ENCODE measurements at places on chromosomes 1 and 21.

- peak; percentile 82 for DNase-seq
Measured at GRCh38 chr1:207823880-207824566, 72.2 kb downstream of the CD46 start.

DNA sequence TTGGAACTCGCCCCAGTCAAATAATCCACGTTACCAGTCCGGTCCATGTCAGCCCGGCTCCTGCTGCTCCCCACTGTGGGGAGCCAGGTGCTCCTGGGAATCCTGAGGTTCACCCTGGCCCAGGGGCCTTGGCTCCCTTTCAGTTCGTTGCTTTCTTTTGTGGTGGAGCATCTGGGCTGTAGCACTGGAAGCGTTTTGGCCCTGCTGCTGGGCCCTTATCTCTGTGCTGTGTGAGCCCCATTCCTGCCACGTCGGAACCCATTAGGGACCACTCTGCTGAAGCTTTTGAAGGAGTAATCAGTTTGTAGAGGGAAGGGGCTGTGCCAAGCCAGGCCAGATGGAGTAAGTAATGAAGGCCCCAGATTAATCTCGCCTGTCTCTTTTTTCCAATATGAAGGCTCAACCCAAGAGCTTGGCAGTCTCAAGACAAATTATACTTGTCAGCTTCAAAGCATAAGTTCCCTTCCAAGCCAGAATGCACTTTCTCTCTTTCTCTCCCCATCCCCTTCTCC, 82.3 kb downstream of the PGM1 start:
- no peak for DNase-seq

GRCh38 chr1:31568895-31569595, 7.3 kb upstream of the TINAGL1 start:
- no peak for DNase-seq

DNA sequence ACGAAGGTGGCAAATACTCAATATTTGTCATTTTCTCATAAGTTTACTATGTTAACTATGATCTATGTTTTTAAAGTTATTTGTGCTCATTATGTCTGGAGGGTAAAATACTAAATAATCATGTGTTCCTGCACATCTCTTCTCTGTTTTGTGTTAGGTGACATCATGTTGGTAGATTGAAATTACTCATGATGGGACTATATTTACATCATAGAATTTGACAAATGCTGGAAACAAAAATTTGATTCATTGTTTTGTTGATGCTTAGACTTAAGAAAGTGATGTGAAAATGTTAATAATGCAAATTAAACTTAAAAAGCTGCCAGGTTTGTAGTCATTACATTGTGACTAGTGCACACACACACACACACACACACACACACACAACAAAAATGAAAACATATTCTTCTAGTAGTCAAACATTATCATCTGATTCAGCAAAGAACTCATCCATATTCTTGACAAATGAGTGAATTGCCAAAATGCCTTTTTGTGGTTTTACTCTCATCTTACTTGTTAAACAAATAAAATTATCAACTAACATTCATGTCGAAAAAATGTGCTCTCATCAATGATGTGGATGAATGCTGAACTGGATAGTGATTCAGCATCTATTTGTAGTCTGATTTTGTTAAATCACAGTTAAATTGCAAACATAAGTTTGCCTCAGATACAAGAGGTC, 870.7 kb downstream of the BRINP3 start:
- DNase-seq = no peak

DNA sequence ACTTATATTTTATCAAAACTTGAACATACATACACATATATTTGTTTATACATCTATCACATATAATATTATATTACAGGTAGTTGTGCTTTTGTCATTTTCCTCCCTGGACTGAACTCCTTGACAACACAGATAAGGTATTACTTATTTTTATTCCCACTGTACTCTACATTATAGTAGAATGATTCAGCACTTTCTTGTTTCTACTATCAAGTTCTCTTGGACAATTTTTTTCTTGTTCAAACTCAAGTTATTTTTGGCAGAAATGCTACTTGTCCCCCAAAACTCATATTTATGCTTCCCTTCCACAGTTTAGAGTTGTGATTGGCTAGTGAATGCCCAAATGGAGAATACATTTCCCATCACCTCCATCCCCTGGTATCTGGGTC, 10.8 kb upstream of the PTPRC start:
- no peak for DNase-seq

DNA sequence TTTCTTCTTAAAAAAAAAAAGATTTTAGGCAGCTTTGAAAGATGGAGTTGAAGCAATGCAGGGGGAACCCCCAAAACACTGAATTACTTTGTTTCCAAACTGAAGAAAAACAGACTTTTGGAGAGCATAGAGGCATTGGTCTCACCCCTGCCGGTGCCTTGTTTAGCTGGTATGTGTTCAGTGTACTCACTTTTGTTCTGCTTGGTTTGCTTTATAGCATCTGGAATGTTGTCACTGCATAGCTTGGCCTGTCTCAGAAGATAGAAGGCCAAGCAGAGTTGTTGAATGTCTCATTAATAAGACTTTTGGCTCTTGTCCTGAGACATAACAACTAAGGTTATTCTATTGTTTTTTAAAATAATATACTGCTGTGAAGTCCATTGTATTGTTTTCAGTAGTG, 6.9 kb downstream of the THRAP3 start:
- DNase-seq = no peak

DNA sequence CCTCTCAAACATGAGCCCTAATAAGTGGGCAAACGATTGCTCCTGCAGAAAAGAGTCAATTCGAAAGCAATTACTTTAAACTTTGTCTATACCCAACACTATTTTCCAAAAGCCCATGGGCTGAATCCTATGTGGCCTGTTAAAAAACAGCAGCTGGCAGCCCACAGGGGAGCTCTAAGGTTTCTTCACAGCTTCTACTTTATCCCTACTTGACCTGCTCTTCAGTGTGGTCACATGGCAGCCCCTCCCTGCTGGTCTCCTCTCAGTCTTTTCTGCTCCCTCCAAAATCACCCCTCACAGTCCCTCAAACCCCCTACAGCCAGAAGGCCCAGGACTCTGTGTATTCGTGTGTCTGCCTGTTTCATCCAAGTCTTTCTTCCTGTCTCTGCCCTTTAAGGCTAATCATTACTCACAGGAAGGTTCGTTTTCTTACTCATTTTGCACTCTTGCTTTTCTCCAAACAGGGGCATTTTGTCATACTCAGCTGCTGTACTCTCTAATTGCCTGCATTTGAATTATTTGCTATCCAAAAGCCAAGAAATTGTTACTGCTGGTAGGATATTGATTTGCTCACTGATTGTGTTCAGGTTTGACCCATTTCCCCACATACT, 62.4 kb upstream of the FAM3B start:
- DNase-seq = no peak

- peak; percentile 13 for DNase-seq
Measured at GRCh38 chr1:32900956-32901822, at the start of gene TMEM54. TSS of gene TMEM54 (minus strand) at chr1:32901389. CDS start at chr1:32901238, 151 bp downstream.

DNA sequence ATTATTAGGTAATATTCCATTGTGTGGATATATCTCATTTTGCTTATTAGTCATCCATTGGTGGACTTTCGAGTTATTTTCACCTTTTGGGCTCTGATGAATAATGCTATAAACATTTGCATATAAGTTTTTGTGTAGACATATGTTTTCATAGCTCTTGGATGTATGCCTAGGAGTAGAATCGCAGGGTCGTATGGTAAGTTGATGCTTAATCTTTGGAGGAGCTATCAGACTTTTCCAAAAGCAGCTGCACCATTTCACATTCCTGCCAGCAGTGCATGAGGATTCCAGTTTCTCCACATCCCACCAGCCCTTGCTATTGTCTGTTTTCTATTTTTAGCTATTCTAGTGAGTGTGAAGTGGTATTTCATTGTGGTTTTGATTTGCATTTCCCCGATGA, 120.3 kb upstream of the TMEM51 start:
- no peak for DNase-seq

GRCh38 chr1:197808880-197809279, 33.6 kb upstream of the DENND1B start:
- DNase-seq = no peak

- DNase-seq = peak; percentile 61
Measured at GRCh38 chr1:47997289-47998200, at the start of gene TRABD2B. TSS of gene TRABD2B (minus strand) at chr1:47997385.
